ENCODE measurements at places on chromosomes 7 and 10.

DNA sequence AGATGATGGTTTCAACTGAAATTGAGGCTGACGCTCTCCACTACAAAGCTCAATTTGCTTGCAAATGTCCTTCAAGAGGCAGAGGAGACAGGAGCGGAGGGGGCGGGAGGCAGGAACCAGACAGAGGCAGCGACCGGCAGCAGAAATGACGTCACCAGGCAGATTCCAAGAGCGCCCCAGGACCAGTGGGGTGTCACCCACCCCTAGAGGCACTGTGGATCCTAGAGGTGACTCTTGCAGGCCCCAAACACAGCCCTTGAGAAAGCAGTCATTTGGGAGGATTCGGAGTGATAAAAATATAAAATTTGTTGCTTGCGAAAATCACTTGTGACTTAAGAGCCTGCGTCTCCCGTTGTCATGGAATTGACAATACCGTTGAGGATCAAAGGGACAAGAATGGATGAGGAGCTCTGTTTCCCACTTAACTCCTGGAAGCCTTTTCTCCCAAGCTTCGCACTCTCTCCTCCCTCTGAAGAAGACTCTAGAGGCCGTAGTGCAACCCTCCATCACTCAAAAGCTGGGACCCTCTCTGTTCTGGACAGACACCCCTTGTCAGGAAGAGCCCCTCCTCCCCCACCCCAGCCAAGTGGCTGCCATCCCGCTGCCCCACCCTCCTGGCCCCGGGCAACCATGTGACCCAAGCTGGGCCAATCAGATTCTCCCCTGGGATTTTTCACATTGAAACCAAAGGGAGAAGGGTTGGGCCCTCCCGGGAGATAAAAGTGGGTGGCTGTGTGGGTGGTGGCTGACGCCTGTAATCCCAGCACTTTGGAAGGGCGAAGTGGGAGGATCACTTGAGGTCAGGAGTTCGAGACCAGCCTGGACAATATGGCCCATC lies 16.3 kb upstream of the SLC29A4 start:
- DNase-seq, result no peak

DNA sequence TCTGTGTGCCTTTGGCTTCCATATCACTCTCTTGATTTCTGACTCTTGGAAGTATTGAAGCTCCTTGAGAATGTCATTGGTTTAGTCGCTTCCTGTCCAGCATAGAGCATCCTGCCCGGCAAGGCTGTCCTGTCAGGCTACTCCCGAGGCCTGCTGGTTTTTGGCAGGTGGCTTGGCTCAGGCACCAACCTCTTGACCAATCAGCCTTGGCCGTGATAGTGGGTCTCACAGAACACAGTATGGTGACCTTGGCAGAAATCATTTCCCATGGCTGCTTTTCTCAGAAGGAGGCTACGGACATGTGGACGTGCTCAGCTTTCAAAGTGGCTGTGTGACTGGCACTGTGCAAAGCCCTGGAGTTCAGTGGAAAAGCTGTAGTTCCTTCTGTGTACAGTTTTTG lies 516.9 kb downstream of the REEP3 start:
- no peak for DNase-seq

GRCh38 chr7:128192497-128193142 lies 48.5 kb upstream of the LEP start:
- DNase-seq, result no peak

DNA sequence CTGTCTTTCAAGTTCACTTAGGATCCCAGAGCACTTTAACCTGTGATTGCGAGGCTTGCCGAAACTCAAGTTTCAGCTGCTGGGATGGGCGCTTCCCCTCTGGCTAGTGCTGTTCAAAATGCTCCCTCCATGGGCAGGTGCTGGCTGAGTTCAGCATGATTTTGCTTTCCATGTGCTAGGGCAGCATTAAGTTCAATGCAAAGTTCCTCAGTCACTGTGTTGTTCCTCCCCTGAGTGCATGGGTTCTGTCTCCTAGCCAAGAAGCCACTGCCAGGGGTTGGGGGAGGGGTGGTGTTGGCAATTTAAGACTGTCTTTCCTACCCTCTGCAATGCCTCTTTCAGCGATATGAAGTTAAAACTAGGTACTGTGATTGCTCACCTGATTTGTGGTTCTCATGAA lies 56.5 kb upstream of the HELLS start:
- DNase-seq, result no peak

DNA sequence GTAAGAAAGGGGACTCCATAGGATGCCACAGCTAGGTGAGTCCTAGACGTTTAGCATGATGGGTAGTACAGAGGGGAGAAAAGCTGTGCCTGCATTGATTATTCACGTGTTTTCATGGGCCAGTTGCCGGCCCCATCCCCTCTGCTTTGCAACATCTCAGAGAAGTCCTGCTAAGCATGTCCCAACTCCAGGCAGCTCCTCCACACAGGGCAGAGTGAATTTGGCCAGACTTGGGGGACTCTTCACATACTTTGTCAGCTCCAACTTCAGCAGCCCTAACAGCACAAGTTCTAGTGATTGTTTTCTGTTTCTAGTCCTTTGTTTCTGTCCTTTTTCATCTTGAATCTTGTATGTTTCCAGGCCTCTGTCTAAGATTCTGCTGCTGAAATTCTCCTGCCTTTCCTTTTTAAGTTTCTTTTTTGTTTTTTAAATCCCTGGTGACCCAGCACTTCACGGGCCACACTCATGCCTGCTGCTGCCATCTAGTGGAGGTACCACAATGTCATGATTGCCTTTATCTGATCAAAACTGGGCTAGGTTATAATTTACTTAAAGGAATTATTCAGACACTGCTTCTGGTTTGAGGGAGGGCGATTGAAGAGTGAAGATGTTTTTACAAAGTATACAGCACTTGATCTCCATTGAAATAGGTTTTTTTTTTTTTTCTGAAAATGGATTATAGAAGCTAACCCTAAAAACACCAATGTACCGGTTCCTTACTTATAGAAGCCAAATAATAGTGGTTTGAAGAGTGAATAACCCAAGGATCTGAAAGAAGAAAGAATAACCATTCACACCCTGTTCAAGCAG lies 276.9 kb downstream of the CSTF2T start:
- DNase-seq, result peak; percentile 57

DNA sequence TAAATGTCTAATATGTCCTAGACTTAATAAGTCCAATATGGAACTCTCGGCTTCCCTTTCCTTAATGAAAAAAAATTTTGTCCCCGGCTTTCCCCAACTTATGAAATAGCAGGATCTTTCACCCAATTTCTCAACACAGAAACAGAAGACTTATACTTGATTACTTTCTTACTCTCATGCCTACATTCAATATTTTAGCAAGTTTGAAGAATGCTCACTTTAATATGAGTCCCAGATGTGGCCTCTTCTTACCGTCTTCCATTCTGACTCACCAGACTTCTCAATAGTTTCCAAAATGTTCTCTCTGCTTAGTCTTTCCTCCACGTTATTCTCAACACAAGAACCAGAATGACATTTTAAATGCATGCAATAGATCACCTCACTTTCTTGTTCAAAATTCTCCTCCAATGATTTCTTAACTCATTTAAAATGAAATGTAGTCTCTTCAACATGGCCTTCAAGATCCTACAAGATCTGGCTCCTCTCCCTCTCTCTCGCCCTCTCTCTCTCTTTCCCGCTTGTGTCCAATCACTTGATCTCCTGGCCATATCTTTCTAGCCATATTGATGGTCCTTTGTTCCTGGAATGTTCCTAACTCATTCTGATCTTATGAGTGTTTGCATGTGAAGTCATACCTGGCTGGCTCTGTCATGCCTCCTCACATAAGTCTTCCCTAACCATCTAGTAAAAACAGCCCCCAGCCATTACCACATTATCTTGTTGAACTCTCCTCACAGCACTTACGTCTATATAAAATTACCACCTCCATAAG lies 119.7 kb upstream of the FAM3C start:
- DNase-seq, result no peak

DNA sequence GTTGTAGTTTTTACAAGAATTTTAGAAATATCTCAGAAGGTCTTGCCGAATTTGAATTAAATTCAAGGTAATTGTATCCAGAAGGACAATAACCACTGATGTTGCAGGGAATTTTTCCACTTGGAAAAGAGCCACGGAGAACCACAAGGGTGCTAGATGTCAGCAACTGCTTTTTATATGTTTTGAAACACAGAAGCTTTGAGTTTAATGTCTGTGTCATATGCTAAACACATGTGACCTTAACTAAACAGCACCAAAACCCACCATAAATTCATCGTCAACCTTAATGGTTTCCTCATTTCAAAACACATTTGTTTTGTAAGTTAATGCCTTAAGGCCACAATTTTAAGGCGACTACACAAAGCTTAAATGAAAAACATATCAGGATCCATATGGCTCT lies 106.9 kb downstream of the COL28A1 start:
- DNase-seq, result peak; percentile 91

DNA sequence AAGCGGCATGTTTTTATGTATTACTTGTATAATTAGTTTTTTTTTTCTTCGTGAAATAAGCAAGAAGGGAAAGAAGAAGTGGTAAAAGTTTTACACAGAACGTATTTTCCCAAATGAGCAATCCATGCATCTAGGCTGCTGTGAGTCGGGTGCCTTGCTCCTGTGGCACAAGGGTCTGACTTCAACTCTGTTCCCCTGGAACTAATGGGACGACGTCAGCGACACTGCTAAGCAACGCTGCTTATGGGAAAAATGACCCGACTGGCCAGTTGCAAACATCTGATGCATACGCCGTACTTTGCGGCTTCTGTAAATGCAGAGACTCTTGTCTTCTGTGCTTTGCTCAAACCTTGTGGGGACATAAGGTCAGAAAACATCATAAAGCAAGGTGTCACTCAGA lies 66.3 kb downstream of the MPP7 start:
- DNase-seq, result no peak

GRCh38 chr10:92844746-92845145 lies 3.6 kb upstream of the EXOC6 start:
- no peak for DNase-seq

GRCh38 chr10:59176241-59177030 lies at the start of gene PHYHIPL:
TSS of gene PHYHIPL (plus strand) at chr10:59176643. CDS start at chr10:59176854, 211 bp downstream.
- no peak for DNase-seq

DNA sequence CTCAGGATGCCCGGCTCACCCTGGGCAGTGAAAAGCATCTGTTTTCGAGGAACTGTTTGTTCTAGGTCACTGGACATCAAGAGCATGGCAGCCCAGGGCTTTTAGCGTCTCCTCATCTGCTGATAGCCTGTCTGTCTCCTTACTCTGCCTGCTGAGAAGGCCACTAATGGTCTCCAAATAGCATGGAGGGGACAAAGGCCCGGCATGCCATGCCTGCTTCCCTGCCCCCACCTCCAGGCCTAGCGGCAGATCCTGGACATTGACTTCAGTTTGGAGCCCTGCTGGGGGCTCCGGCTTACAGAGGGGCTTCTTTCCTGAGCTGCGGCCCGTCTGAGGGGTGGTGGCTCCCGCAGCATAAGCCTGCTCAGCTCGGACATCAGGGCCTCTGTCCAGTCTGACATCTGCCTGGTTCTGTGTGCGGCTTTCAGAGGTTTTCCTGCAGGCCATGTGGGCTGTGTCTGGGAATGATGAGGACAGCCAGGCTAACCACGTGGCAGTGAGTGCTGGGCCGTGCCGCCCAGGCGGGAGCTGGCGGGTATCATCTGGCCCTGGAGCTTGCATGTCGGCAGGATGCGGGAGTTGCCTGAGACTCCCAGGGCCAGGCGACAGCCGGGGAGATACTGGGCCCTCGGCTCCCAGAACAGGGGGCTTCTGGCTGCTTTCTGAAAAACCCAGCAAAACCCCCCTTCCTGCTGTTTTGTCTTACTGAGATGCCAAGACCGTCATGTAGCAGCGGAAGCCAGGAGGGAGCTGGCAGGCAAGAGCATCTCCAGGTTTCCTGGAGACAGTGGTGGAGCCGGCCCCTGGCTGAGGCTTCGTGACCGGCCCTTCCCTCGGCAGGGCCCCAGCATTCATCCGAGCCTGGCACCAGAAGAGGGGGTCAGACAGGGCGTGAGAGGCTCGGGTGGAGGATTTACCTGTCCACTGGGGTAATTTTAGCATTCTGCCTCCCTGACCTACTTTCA lies 9.2 kb downstream of the PFKFB3 start:
- no peak for DNase-seq

GRCh38 chr10:117720931-117721835 lies 178.6 kb downstream of the EMX2 start:
- DNase-seq, result no peak

GRCh38 chr7:68280931-68281330 lies 1284.3 kb downstream of the TYW1 start:
- DNase-seq, result no peak

DNA sequence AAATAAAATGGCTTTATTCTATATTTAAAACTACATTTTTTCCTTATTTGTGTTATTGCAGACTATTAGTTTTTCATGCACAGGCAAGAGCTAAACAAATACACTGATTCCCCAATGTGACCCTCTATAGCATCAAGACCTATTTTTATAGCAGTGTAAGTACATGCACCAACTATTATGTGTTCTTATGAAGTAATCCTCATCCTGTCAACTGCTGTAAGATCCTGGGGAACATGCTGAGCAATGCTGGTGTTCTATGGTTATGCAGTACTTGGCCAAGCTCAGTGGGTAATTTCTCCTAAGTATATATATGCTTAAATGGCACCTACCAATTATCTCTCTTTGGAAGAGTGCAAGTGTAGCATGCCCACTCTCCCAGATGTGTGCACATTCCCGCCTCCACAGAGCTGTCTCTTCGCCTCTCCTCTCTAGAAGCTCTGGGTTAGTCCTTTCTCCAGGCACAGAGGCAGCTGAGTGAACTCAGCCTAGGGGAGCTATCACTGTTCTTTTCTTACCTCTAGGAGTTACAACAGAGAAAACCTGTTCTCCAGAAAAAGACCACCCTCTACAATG lies 428.8 kb downstream of the KCNMA1 start:
- no peak for DNase-seq
